ENCODE measurements at places on chromosomes 6 and 20.

- DNase-seq = no peak
Observed at GRCh38 chr20:3839328-3839727, 7.3 kb upstream of the MAVS start.

DNA sequence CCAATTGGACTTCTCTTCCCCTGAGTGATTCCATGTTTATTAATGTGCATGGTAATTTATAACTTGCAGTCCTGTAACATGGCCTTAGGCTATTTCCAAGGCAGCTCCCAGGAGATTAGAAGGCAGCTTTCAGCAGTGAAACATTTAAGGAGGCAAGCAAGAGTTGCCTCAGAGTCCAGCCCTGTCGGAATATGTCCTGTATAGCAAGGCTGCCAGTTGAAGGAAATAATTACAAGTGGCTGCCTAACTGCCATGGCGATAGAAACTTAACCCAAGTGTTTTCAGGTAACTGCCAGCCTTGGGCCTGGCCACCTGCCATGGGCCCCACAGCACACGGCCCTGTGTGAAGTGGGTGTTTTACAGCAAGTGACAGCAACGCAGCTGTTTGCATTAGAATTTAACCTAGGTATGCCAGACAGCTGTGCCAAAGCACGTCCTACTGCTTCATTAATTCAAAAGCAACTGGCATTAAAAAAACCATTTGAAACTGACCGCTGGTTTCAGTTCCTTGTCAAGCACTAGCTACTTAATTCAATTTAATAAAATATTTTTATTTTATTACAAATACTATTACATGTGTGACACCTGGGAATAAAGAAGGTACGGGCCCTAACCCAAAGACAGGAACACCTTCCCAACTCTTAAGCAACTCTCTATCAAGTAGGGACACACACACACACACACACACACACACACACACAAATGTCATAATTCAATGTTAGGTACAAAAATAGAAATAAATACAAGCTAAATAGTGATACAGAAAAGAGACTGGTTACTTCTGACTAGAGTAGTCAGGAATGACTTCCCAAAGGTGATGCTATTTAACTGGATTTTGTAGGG is 151.8 kb upstream of the HEY2 start:
- no peak for DNase-seq

- peak; percentile 62 for DNase-seq
Observed at GRCh38 chr6:5517796-5518195, 256.5 kb downstream of the FARS2 start.

DNA sequence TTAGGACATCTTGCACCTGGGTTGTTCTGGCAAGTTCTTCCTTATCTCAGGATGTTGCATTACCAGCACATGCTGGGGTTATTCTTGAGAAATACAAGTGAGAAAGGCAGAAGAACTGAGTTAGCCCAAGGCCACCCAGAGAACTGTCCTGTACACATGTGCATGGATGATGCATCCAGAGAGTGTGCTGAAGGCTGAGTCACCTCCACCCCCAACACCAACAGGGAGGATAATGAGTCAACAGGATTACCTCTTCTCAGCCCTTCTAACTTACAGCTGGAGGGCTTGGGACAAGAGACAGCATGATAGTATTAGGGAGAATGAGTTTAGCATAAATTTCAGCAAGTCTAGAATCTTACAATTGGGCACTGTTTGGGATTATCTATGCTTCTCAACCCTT is 8.5 kb downstream of the SCGN start:
- DNase-seq = peak; percentile 78

DNA sequence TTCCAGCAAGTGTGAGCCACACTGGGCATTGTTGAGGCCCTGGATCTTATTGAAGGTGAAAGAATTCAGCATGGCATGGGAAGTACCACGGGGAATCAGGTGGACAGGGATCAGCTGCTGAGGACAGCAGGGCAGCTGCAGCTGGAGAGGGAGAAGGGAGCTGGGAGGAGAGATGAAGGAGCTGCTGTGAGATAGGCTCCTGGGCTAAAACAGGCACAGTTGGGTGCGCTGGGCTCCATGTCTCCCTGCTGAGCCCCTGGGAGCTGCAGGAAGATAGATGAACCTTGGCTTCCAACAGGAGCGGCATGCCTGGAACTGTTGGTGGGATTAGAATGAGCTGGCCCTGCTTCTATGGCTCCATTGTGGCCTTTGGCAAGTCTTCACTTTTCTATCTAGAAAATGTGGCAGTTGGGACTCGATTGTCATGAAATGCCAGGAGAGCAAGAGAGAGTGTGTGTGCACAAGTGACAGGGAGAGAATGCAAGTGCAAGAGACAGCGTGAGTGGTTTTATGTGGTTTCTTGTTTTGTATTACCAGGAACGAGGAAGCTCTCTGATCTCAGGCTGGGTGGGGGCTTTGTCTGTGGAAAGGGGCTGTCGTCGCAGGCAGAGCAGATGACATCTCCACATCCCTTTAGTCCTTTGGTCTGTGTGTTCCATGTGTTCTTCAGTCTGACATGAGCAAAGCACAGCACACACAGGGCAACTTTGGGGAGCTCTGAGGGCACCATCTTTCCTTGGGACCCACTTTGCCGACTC is 20.4 kb downstream of the SNPH start:
- DNase-seq = no peak

GRCh38 chr6:32170294-32170693 is 5.6 kb downstream of the AGPAT1 start:
- no peak for DNase-seq

- peak; percentile 73 for DNase-seq
Observed at GRCh38 chr6:41278699-41279405, 7.6 kb downstream of the TREM1 start.

DNA sequence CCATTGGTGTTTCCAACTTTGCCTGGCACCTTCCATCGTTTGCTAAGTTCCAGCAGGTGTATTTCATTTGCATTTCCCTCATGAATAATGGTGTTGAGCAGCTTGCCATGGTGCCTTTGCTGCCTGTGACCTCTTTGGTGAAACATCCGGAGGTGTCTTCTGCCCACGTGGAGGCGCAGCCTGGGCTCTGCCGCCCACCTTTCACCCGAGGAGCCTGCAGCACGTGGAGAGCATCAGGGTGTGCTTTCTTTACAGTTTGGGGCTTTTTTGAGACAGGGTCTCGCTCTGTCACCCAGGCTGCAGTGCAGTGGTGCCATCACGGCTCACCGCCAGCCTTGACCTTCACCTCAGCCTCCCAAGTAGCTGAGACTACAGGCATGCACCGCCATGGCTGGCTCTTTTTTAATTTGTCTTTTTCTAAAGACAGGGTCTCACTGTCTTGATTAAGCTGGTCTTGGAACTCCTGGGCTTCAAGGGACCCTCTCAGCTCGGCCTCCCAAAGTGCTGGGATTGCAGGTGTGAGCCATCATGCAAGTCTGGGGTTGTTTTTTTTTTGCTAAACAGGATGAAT is 3.0 kb upstream of the ADRM1 start:
- no peak for DNase-seq

- DNase-seq = no peak
Observed at GRCh38 chr6:35385457-35386202, 43.3 kb downstream of the PPARD start.

DNA sequence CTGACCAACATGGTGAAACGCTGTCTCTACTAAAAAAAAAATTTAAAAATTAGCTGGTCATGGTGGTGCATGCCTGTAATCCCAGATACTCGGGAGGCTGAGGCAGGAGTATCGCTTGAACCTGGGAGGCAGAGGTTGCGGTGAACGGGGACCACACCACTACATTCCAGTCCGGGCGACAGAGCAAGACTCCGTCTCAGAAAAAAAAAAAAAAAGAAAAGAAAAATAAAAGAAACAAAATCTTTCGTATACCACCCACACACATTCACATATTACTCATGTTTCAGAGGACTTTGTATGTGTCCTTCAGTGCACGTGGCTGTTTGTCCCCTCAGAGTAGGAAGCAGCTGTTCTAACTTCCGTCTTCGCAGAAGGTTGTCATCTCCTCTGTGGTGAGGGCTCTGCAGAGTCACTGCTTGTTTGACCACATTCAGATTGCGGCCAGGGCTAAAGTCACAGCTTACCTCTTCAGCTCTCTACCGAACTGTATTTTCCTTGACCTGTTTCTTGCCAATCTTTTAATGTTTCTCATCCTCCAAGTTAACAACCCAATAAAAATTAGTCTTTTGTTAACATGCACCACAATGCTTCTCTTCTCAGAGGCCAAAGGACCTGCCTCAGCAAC is 36.6 kb upstream of the HIVEP1 start:
- DNase-seq = peak; percentile 49

DNA sequence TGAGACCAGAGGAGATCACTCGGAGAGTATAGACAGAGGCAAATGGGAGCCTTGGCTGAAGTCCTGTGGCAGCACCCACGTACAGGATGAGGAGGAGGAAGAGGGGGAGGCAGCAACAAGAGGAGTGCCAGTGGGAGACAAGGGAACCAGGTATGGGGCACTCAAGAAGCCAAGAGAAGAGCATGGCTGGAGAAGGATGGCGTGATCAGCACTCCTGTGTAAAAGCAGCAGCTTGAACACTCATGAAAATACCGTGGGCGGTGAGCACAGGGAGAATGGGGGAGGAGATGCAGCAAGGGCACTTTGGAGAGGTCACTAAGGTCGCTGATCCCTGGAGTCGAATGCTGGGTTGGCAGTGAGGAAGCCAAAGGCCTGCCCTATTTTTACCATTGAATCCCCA is 51.2 kb upstream of the PRND start:
- no peak for DNase-seq

DNA sequence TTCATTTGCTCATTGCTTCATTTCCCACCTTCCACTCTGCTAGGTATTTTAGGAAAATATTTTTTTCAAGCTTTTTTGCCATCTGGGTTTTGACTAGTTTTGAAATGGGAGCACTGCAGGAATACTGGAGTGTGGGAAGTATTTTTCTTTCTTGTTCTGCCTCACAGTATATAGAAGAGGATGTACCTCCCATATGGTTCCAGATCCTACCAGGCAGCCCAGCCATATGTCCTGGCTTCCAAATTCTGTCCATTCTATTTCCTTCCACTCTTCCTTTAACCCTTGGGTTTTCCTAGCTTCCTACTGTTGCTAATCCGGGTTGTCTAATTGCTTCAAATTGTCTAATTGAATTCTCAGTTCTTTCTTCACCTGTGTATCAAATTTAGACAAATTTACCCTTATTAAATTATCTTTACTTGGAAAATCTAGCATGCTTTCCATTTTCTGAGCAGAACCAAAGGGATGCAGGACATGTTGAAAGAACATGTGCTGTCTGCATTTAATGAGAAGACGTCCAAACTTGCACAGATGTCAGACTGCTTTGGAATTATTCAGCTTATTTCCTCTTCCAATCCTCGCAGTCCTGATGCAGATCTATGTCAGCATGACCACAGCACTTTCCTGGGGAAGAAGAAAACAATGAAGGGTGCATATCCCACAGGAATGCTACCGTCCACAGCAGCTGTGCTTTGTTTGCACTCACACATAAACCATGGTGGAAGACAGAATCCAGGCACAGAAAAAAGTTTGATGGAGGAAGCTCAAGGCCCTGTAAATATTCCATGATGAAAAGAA is 1273.9 kb upstream of the MAP3K7 start:
- no peak for DNase-seq

DNA sequence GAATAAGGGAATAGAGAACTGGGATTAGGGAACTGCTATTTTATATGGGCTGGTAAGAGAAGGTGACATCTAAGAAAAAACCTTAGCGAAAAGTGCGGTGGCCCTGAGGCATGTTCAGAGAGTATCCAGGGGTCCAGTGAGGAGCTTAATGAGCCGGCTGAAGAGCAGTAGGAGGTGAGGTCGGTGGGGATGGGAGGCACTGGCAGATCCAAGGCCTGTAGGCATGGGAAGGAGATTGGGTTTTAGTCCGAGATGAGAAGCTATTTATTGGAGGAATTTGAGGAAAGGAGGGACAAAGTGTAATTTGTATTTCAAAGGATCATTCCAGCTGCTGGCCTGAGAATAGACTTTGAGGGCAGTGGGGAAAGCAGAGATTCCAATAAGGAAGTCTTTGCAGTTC is 123.8 kb downstream of the QKI start:
- DNase-seq = no peak

- DNase-seq = no peak
Observed at GRCh38 chr20:38112930-38113294, 52.2 kb downstream of the TGM2 start.

DNA sequence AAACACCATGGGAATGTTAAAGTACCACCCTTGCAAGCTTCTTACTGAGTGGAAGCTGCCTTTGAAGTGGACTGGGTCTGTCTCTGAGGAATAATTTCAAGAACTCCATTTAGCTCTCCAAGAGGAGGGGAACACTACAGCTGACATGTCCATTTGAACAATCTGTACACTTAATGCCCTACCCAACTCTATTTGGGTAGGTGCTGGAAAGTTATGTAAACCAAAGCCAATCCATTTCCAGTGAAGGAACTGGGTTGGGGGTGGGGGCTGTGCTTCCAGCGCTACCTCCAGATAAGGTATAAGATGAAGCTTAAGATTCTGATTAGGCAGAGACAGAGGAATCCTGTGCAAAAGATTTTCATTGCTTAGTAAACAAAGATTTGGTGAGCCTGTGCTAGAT is 122.0 kb downstream of the TCP11 start:
- DNase-seq = no peak

DNA sequence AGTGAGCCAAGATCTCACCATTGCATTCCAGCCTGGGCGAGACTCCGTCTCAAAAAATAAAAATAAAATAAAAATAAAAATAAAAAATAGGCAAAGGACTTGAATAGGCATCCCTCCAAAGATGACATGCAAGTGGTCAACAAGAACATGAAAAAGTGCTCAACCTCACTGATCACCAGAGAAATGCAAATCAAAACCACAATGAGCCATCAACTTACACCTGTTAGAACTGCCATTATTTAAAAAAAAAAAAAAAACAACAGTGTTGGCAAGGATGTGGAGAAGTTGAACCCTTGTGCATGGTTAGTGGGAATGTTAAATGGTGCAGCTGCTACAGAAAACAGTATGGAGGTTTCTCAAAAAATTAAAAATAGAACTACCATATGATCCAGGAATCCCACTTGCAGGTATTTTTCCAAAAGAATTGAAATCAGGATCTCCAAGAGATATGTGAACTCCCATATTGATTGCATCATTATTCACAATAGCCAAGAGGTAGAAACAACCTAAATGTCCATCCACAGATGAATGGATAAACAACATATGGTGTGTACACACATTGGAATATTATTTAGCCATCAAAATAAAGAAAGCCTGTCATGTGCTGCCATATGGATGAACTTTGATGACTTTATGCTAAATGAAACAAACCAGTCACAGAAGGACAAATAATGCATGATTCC is 2.8 kb downstream of the C20orf203 start:
- DNase-seq = no peak

- no peak for DNase-seq
Observed at GRCh38 chr6:34524499-34524898, 31.6 kb downstream of the SPDEF start.
